ENCODE measurements at places on chromosomes 12 and 14.

DNA sequence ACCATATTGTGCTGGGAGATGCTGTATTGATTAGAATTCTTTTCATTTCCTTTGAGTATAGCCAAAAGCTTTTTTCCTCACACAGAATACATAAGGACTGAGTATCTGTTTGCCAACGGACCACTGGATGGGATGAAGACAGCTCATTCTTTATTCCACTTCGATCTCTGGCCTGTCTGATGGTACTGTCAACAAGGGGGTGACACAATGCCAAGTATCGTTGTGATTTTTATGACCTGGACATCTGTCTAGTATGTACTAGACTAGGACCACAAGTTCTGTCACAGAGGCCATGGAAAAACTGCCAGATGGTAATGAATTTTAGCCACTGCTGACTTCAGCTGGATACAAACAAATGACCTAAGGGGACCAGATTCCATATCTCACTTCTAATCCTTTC lies 502.7 kb downstream of the SOX5 start:
- DNase-seq: no peak

GRCh38 chr14:24207104-24207551 lies 1.6 kb downstream of the TSSK4 start:
- no peak for DNase-seq

- no peak for DNase-seq
Measured at GRCh38 chr12:54723379-54724256, 75.5 kb upstream of the DCD start.

- no peak for DNase-seq
Measured at GRCh38 chr14:73394317-73394716, 64.0 kb downstream of the NUMB start.

DNA sequence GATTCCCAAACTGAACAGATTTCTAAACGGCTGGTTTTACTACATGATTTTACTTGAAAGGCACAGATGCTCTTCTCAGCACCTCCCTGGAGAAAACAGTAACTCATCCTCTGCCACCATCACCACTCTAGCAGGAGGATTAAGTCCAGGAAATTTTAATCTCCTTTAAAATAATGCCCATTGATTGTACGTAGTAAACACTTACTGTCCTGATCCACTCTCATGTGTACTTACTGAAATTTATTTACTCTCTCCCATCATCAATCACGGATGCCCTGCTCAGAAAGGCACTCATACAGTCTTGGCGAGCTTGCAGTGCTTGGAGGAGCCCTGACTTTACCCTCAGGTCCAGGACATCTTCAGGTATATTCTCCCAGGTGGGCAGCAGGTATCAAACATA lies 239.8 kb upstream of the EGLN3 start:
- DNase-seq: no peak

GRCh38 chr14:98900798-98901197 lies 371.2 kb downstream of the BCL11B start:
- DNase-seq: no peak

- DNase-seq: no peak
Measured at GRCh38 chr14:23301969-23302289, 730 bp downstream of the PPP1R3E start.

- no peak for DNase-seq
Measured at GRCh38 chr14:105793836-105794235, 267.5 kb downstream of the TMEM121 start.

- no peak for DNase-seq
Measured at GRCh38 chr12:121568518-121568917, 12.3 kb downstream of the KDM2B start.

Data from 8988T (cell line).